ENCODE measurements at places on chromosomes 4 and X.

DNA sequence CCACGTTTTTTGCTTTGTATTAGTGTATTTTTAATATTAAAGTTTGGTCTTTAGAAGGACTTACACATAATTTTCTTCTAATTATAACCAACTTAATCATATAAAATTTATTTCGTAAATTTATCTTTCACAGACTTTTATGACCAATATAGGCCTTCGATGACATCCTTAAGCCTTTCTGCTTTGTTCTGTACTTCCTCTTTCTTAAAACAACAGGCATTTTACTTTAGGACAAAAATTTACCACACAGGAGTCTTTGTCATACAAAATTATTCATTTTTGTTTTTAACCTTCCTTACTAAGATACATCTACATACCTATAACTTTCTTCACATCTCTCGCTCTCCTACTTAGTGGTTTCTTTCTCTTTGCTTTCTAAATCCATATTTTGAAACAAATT, 56.3 kb downstream of the RGS12 start:
- no peak for DNase-seq

DNA sequence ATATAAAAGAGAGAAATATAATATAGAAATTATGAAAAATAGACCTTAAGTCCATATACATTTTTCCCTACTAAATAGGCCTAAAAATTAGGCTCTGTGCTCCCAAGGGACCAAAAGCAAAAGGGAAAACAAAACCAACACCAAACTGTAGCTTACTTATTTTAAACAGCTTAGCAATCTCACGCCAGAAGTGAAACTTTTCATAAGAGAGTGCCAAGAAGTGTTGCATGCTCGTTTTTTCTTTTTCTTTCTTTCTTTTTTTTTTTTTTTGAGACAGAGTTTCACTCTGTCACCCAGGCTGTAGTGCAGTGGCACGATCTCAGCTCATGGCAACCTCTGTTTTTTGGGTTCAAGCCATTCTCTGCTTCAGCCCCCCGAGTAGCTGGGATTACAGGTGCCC, 250.4 kb downstream of the TMA16 start:
- DNase-seq = no peak

DNA sequence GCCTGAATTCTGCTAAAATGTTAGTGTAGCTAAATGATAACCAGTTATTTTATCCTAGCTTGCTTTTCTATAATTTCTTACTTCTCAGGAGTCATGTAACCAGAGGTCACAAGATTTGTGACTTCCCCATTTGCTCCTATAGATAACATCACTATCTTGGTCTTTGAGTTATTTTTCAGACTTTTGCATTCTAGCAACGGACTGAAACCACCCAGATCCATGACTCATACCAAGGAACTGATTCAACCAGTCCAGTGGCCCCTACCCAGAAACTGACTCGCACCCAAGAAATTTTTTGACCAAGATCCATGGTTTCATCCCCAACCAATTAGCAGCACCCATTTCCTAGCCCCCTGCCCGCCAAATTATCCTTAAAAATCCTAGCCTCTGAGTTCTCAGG, 50.0 kb downstream of the IQCM start:
- DNase-seq = no peak

DNA sequence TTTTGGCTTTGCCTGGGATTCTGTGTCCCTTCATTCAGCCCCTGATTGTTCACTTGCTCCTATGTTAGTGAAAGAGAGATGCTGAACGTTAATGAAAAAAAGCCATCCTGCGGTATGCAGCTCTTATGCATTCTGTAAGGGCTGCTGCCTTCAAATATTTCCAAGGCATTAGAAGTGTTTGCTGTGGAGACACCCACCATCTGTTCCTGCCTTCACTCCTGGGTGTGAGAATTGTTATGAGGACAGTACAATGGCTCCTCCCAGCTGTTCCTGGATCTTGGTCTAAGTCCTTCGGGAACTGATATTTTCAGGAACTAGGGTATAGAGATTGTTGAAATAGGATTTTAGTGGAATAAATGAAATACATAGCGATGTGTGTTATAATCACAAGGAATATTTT, 427.1 kb upstream of the FAM47C start:
- no peak for DNase-seq

DNA sequence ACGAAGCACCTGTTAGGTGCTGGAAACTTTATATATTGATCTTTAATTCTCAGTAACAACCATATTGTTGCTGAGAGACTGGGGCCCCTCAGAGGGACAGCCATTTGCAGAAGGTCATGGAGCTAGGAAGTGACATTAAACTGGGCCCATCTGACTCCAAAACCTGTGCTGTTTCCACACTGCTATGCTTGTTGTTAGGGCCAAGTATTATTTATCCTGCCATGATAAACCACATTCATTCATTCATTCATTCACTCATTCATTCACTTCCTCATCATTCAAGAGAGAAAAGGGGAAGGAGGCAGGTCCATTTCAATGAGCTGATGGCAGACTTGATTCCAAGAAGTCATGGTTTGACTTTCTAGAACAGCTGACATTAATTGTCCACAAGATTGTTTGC, 237.4 kb downstream of the STIM2 start:
- DNase-seq = no peak

DNA sequence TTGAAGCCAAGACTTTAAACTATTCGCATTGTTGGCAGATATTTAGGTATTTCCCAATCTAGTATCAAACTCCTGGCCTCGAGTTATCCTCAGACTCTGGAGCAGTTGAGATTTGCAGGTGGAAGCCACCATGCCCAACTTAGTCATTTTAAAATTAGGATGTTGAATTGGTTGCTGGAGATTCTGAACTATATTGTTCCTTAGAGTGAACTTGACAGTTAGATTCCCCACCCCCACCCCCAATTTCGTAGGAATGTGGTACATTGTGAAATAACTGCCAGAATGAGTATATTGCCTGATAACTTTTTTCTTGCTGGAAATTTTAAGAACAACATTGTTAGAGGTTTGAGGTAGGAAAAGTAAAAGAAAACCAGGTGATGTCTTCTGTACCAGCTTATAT, 2.3 kb downstream of the NOCT start:
- no peak for DNase-seq

GRCh38 chrX:153776611-153777045, 4.2 kb upstream of the SRPK3 start:
- DNase-seq = no peak

GRCh38 chr4:35175487-35175886, 1068.8 kb downstream of the ARAP2 start:
- no peak for DNase-seq

DNA sequence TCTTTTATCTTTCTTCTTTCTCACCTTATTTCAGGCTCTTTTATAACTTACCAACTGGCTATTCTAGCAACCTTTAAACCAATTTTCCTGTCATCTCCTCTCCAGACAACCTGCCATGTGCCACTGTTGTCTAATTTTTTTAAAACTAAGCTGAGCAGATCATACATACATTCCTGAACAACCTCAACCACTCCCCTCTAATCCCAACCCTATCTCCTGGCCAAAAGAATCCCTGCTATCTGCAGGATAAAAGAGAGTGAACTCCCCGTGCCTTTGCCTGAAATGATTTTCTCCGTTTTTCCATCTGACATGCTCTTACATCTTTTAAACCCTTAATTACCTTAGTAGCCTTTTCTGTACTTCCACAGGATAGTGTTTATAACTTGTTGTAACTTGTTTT, 35.5 kb downstream of the DCUN1D4 start:
- DNase-seq = no peak

DNA sequence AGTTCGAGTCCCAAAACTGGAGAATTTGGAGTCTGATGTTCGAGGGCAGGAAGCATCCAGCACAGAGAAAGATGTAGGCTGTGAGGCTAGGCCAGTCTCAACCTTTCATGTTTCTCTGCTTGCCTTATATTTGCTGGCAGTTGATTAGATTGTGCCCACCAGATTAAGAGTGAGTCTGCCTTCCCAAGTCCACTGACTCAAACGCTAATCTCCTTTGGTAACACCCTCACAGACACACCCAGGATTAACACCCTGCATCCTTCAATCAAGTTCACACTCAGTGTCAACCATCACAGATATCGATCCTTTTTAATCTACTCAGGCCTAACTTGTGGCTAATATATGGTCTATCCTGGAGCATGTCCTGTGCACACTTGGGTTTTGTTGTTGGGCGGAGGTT, 18.0 kb upstream of the MAEA start:
- no peak for DNase-seq

- no peak for DNase-seq
Measured at GRCh38 chr4:166460769-166461550, 587.9 kb downstream of the TLL1 start.

DNA sequence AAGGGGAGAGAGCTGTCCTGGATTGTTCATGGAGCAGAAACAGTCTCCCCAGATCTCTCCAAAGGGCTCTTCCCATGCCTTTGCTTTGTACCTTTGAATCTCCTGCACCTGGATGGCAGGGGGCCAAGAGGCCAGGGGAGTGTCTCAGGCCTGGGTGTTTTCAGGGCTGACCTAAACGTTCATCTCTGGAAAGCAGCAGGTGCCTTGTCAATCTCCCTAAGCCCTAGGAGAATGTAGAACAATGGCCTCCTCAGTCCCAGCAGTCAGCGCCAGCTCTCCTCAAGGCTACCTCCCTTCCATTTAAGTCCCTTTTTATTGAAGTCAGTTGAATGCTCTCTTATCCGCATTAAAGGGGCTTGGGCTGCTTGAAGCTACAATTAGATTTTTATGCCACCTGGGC, 31.2 kb upstream of the NSUN7 start:
- DNase-seq = no peak

- no peak for DNase-seq
Measured at GRCh38 chrX:74325130-74326059, 21.4 kb downstream of the ZCCHC13 start.

DNA sequence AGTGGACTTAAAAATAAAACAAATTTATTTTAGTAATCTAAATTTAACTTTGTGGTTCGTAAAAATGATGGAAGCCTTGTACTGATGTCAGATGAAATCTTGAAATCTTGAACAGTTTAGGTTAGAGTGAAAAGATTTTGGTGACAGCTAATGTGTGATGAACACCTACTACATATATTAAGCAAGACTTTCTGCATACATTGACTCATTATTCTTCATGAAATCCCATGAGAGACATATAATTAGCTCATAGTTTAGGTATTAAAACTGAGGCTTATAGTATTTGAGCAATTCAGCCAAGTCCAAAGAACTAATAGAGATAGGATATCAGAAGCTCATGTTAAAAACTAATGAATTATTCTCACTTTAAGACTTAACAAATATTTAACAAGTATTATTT, 66.9 kb upstream of the PCDH7 start:
- DNase-seq = no peak

- no peak for DNase-seq
Measured at GRCh38 chrX:74890676-74891430, 34.4 kb downstream of the NEXMIF start.

DNA sequence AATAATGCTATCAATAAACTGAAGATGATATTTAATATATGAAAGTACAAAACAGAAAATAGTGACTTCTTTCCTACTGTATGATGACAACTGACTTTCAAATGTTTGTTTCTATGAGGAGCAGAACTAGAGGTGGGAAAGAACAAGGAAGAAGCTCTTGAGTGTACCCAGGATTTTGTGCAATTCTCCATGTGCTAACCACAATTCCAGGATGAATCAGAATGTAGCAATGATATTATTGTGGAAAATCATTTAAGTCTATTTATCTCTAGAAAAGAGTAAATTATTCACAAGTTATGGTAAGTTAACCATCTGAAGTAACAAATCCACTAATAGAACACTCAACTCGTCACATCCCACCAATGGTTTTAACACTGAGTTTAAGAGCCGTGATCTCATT, 324.1 kb upstream of the EMCN start:
- DNase-seq = no peak

DNA sequence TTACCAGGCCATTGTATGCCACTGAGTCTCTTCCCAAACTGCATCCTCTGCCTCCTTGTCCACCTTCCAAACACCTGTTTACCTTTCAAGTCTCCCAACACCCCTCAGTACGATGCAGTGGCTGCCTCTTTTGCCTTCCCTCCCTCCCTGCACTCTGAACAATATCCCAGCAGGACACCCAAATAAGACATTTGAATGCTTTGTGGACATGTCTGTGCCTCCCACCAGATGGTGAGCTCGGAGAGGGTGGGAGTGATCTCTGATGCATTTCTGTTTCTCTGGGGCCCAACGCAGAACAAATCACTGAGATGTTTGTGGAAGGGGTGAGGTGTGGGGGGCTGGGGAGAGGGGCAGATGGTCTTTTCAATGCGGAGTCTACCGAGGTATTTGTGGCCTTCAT, 33.4 kb downstream of the PJA1 start:
- no peak for DNase-seq

- no peak for DNase-seq
Measured at GRCh38 chr4:82069883-82070638, 303.7 kb downstream of the HNRNPD start.

DNA sequence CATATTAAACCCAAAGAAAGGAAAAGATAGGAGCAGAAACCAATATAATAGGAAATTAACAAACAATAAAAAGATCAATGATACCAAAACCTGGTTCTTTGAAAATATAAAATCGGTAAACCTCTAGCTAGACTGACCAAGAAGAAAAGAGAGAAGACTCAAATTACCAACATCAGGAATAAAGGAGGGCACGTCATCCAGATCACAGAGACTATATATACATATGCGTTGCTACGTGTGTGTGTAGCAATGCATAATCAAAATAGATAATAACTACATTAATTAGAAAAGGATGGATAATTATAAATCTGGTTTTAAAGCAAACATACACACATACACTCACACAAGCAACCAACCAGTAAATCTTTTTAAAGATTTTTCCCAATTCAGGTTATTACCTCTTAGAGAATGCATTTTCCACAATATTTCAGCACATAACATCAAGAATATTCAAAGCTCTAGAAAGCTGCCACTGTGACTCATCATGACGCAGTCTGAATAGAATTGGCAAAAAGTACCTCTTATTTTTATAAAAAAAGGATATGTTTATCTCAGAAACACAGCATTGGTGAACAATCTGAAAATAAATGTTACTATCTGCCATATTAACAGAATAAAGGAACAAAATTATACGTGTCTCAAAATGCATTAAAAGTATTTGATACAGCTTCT, 41.4 kb upstream of the USP9X start:
- no peak for DNase-seq
